ENCODE measurements at places on chromosomes 13 and 19.

DNA sequence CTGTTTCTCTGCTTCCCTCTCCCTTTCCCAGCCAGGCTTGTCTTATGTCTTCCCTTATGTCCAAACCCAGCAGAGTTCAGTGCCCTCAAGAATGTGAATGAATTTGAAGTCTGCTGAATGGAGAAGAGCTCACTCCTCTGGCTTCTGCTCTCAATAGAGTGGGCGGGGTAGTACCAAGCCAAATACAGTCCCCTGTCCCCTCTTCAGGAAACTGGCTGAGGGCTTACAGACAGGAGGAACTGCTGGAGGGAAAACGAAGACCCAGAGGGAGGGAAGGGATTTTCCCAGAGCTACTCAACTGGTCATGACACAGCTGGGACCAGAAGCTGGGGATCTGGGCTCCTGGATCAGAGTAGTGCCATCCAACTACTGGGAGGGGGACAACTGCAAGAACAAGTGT is 32.9 kb upstream of the POU2F2 start:
- DNase-seq, result no peak

- DNase-seq, result no peak
These were observed 265.8 kb downstream of the OXGR1 start for GRCh38 chr13:96728463-96728862.

- DNase-seq, result no peak
These were observed 500.9 kb downstream of the GPC6 start for GRCh38 chr13:93727211-93728141.

DNA sequence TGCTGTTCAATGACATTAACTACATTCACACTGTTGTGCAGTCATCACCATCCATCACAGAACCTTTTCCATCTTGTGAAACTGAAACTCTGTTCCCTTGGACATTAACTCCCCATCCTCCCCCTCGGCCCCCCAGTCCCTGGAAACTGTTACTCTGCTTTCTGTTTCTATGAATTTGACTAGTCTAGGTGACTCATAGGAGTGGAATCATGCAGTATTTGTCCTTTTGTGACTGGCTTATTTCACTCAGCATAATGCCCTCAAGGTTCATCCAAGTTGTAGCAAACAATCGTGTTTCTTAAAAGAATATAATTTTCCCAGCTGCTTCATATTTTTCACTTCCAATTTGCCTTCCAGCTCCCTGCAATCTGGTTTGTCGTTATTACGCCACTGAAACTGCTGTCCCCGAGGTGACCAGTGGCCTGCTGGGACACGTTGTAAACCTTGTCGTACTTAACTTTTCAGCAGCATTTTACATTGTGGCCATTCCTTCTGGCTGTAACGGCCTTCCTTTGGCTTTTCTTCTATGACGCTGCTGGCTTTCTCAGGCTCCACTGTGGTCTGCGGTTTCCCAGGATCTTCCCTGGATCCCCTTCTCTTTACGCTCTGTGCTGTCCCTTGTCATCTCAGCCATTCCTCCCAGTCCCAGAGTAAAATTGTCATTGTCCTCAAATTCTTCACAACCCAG is 74.0 kb downstream of the DHRS12 start:
- DNase-seq, result peak; percentile 14

DNA sequence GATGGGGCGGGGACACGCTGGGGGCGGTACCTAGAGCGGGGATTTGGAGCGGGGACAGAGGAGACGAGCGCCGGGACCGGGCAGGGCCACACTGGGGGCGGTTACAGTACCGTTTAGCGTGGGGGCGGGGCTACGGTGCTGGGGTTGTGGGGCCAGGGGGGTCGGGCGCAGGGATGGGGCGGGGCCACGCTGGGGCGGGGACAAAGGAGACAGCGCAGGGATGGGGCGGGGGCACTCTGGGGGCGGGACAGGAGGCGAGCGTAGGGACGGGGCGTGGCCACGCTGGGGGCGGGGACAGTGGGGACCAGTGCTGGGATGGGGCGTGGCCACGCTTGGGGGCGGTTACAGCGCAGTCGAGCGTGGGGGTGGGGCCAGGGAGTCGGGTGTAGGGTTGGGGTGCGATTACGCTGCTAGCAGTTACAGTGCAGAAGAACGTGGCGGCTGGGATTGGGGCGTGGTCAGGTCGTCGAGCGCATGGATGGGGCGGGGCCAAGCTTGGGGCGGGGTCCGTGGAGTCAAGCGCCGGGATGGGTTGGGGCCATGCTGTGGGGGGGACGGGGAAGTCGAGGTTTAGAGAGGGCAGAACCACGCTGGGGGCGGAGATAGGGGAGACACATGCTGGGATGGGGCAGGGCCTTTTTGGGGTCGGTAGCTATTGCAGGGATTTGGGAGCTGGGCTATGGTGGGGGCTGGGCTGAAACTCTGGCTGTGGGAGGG is 660 bp downstream of the ALKBH7 start:
- peak; percentile 100 for DNase-seq

DNA sequence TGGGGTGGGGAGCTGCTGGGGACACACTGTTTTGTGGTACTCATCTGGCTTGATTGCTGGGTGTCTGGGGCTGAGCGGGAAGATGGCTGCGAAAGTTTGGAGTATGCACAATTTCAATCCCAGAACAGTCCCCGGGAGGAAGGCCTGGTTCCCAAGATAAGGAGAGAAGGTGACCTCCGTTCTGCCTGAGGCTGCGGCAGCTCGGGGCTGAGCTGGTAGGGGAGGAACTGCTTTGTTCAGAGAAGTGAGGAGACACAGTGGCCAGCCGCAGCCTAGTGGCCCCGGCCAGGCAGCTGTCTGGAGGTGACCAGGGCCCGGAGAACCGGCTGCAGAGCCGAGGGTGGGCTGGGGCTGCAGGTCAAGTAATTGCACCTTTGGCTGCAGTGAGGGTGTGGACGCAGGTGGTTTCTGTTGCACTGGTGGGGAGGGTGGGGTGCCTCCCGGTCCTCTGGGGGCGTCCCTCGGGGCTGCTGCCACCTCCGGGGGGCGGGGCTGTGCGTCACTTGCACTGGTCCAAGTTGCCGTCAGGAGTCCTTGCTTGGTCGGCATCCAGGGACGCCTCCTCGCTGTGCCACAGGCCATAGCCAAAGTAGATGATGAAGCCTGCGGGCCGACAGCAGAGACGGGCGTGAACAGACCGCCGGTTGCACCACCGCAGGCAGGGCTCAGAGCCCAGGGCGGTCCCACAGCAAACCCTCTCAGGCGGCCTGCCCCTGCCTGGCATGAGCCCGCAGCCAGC is 81.3 kb downstream of the SLC7A1 start:
- no peak for DNase-seq

GRCh38 chr13:59444210-59444857 is 719.4 kb downstream of the DIAPH3 start:
- DNase-seq, result no peak

- no peak for DNase-seq
These were observed 583 bp upstream of the LDLR start for GRCh38 chr19:11088506-11089253.

GRCh38 chr13:35179494-35179893 is 237.4 kb downstream of the NBEA start:
- DNase-seq, result no peak

DNA sequence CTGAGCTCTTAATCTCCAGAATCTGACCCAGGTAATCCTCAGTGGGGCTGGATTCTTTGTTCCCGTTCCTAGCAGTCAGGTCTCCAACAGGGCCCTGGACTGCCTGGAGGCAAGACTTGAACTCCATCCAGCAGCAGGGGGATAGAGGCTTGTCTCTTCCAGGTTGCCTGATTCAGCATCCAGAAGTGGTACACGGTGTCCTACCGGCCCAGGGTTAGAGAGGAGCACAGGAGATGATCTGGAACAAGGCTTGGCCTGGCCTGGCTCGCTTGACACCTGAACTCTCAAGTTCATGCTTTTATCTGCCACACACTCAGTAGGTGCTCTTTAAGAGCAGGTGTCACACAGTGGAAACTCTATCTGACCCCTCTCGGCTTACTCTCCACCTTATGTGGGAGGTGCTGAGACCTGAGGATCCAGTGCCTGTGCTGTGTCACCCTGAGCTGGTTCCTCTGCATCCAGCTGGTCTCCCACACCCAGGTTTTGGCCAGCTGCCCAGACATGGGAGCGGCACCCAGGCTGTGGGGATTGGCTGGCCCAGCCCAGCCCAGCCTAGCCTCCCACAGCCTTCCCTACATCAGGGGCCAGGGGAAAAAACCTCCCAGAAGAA is at the start of gene CYP4F3:
TSS of gene CYP4F3 (plus strand) at position 604 of the 610 bp plus-strand sequence. CDS start 519 bp downstream, outside the sequence.
- no peak for DNase-seq

GRCh38 chr19:48556163-48556562 is 4.2 kb downstream of the SULT2B1 start:
- DNase-seq, result no peak

DNA sequence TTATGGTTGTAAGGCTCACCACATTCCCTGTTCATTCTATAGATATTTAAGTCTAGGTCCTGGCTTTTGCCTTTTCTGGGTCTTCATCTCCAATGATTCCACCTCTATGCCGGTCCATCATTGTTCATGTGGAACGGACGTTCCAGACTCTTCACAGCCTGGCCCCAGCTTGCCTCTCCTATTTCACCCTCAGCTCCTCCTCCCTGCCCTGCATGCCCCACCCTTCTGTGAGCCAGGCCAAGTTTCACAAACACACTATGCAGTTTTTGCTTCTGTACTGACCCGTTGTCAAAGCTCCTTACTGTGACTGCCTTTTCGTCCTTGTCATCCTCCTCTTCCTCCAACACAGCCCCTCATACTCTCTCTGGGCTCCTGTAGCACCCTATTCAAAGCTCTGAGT is 31.3 kb downstream of the TEX26 start:
- no peak for DNase-seq

- no peak for DNase-seq
These were observed 149.4 kb upstream of the FBXL3 start for GRCh38 chr13:77176350-77176749.

GRCh38 chr19:32388393-32388855 is 17.1 kb upstream of the DPY19L3 start:
- no peak for DNase-seq

DNA sequence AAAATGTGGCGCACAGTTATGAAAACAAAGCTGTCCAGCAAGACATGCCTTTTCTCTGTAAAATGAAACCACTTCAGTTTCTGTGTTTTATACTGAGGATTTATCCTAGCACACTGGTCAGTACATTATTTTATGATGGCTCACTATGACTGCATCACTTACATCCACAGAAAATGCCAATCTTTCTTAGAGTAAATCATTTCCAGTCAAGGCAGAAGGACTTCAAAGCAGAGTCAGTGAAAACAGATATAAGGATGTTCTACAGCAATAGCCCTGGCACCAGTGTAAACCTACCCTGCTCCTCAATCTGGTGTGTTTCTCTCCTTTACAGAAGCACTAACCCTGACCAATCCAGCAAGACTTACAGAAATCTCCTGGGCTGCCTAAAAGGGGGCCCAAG is 473.5 kb downstream of the GPC6 start:
- no peak for DNase-seq

- no peak for DNase-seq
These were observed 25.6 kb downstream of the CARM1 start for GRCh38 chr19:10896851-10897526.

DNA sequence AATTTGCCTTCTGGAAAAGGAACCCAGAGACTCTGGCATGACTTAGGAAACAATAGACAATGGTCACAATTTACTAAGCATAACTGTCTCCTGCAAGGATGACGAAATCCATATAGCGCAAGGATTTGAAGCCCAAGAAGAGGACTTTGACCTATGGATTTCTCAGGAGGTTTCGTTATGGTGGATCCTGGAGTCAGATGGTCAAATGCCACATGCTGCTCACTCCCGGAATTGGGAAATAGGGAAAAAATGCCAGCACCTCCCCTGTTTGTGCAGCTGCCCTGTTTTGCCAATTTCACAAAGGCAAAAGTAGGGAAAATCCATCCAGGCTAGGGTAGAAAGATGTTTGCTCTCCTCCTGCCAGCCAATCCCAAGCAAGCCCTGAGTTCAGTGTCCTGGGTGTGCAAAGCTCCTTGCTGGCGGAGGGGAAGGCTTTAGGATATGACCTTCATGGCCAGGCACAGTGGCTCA is 23.4 kb downstream of the RDH8 start:
- DNase-seq, result no peak

- DNase-seq, result no peak
These were observed 10.9 kb downstream of the NCR1 start for GRCh38 chr19:54916822-54917221.

DNA sequence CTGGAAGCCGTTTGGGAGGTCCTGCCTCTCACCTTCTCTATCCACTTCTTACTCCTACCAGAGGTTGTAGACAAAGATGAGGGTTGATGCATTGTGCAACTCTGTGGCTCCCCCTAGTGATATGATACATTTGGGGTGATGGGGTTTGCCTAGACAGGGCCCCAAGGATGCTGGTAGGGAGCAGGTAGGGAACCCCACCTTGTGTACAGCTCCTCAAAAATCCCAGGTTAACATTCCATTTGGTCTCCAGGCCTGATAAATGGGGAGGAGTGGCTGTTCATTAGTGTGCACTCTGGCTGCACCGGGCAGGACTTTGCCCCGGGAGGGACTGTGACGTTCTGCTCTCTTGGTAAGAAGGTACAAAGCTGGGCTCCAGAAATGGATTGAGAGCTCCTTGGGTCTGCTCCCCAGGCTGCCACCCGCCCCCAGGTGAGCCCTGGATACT is 19.2 kb downstream of the SIGLEC8 start:
- DNase-seq, result no peak

- no peak for DNase-seq
These were observed 235.5 kb downstream of the PCDH9 start for GRCh38 chr13:66994517-66995202.

DNA sequence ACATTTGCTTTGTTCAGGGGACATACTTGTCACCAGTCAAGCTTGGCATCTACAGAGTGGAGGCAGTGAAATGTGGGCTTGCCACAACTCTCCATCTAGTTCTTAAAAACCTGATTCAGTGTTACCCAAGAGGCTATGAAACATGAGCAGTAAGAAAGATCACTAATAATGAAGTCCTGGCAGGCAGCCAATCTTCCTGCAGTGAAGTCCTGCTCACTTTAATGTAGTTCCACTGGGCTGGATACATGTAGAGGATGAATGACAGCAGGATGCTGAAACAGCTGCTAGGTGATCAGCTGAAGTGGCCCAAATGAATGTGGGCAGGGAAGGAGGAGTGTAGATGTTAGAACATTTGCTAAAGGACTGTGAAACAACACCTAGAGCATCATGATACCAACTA is 1213.1 kb downstream of the OLFM4 start:
- no peak for DNase-seq

- no peak for DNase-seq
These were observed 95.7 kb downstream of the ARHGEF7 start for GRCh38 chr13:111210544-111211469.

GRCh38 chr13:20221772-20222171 is 10.3 kb downstream of the GJB6 start:
- DNase-seq, result no peak

DNA sequence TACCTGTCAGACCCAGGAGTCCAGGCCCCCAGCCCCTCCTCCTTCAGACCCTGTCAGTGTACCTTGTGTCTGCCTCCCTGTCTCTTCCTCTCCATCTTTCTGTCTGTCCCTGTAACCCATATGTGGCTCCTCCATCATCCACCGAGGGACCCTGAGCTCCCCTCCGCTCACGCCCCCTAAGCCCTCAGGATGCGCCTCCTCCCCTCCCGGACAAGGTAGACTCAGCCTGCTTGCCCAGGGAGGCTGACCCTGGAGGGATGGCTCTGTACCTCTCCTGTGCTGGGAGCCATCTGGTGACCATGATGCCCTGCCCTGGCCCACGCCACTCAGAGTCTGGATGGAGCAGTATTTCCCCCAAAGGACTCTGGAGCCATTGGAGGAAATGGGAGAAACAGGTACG is 1.0 kb upstream of the CAPN12 start:
- DNase-seq, result no peak

- DNase-seq, result peak; percentile 40
These were observed 467 bp upstream of the CLN5 start for GRCh38 chr13:76991432-76991795.

GRCh38 chr13:21013682-21014038 is 47.7 kb downstream of the LATS2 start:
- DNase-seq, result no peak

Measured in stimulated activated CD4-positive, alpha-beta T cell treated with anti-CD3 and anti-CD28 coated beads, Interleukin-4, amount 100 ng/mL, for 4 hours (primary cell).